ENCODE measurements at places on chromosomes 5 and 9. TPM values are rescaled to one million over a fixed set of nuclear protein-coding genes. Genes with fewer than 3 reads are reported as not detected.

DNA sequence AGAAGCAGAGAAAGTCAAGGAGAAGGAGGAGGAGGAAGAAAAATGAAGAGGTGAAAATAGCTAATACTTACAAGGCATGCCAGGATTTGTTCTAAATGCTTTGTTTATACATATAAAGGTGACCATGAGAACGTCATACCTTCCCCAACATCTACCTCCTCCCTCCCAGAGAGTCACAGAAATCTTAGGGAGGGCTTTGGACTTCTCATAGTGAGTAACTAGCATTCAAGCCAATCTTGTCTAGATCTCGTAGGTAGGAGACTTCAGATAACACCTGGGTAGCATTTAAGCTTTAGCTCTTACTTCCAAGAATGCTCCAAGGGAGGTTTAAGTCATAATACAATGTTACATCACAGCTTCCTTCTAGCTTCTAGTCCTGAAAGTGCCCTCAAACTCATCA is 36.5 kb upstream of the GPBP1 start:
- DNase-seq, result no peak

GRCh38 chr5:111299831-111300432 is 75.7 kb downstream of the CAMK4 start:
- DNase-seq, result no peak

DNA sequence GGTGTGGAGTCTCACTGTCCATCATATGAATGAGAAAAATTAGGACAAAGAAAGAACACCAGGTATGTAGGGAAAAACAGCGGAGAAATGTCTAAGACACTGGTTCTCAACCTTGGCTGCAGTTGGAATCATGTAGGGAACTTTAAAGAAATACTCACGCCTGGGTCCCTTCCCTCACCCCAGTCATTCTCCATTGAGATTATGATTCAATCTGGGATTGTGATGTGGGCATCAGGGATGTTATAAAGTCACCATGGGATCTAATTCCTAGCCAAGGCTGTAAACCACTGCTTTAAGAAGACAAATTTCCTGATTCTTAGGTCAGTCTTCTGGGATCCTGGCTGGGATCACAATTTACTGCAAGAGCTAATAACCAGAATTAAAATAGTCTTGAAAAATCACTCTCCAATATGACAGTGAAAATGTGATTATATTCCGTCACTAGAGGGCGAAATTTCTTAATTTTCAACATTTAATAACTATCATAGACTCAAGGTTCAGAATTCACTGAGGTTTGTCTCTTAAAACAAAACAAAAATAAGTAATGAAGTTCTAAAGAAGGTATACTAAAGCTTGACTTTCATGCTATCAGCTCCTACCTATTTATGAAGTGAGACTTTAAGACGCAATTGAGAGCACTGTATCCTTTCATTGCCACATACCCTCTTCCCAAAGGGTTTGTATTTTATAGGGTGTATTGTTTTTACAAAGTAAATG is 60.5 kb downstream of the GLDC start:
- no peak for DNase-seq

DNA sequence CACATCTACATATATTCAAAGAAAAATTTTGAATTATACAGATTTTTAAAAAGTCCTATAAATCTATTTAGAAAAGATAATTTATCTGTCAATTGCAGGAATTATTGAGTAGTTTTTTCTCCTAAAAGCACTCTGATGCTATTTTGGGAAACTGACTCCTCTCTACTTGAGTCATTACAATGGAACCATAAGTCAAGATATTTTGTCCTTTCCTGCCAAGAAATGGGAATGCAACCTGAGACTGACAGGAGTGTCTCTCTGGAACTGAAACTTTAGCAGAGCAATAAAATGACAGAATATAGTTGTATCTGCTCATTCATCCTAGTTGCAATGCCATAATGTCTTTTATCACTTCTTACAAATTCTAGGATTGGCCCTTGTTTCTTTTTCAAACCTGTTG is 48.6 kb downstream of the CARTPT start:
- no peak for DNase-seq

Gene DAP
- total RNA-seq, result 45.9 TPM
